Spinal cord (tissue), 10 donors: ENCODE measurements at places on chromosomes 6 and 20. TPM values are rescaled to one million over a fixed set of nuclear protein-coding genes. Genes with fewer than 3 reads are reported as not detected.

The TNNC2 gene
- total RNA-seq: 1.1 TPM

- H3K36me3 ChIP-seq: no peaks in the 10 kb centered on the region
- H3K27ac ChIP-seq: no peak overlapping the region
- no peaks in the 10 kb centered on the region for H3K27me3 ChIP-seq
- H3K4me1 ChIP-seq: no peaks in the 10 kb centered on the region
- no peak overlapping the region for H3K4me3 ChIP-seq
- DNase-seq: no peak
Measured at GRCh38 chr6:4924661-4925271, 79.1 kb downstream of the RPP40 start.

GRCh38 chr20:61391812-61392520 is 139.9 kb downstream of the CDH4 start:
- no peak for DNase-seq
- H3K36me3 ChIP-seq: no peaks in the 10 kb centered on the region
- no peak overlapping the region for H3K27ac ChIP-seq
- no peak overlapping the region for H3K4me3 ChIP-seq

GRCh38 chr20:10634683-10635411 is 39.0 kb downstream of the JAG1 start:
- H3K36me3 ChIP-seq: peaks cover 9% of the 10 kb centered on the region
- no peaks in the 10 kb centered on the region for H3K27me3 ChIP-seq
- peak overlapping the region; percentile 77 for H3K27ac ChIP-seq
- no peak overlapping the region for H3K4me3 ChIP-seq
- DNase-seq: no peak

DNA sequence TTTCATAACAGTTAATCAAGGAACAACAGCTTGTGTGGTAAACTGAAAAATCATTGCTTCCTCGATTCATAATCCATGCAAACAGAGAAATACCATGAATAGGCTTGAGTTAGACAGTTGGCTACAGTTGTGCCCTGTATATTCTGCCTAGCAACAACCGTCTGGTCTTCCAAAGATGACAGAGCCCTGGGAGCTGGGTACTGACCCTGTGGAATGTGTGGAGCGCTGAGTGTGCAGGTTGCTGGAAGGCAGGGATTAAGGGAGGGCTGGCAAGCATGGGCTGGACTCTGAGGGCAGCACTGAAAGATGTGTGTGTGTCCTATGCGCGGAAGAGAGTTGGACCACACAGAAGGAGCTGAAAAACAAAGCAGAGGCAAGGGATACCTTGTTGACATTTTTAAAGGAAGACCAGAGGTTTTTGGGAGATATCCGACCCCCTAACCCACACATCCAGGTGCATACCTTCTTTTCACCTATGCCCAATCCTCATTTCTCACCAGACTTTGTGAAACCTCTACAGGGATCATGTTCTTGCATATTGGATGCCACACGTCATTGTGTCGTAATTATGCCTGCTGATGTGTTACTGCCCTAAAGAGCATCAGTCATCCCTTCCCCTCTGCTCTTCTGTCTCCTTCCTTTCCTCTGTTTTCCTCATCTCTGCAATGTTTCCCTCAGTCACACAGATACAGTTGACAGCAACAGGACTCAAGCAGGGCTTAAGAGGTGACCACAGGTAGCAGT is 58.2 kb upstream of the VGLL2 start:
- H3K27me3 ChIP-seq: no peaks in the 10 kb centered on the region
- no peak overlapping the region for H3K27ac ChIP-seq
- DNase-seq: no peak
- no peak overlapping the region for H3K4me3 ChIP-seq
